Activated CD8-positive, alpha-beta memory T cell treated with anti-CD3 and anti-CD28 coated beads for 24 hours (primary cell): ENCODE measurements at places on chromosomes 6 and 20.

DNA sequence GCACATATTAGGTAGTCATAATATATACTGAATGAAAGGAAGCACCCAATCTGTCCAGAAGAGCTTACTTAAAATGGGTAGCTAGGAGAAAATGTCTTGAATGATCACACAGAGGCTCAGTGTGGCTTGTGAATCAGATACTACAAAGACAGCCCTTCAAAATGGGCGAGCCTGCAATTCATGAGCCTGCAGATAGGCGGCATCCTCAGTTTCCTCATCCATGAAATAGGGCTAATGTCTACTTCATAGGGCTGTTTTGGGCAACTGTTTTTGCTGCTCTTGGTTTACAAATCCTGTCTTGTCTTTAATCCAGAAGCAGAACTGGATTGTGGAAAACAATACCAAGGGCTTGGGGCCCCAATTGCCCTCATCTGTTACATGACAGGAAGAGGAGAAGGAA lies 129.3 kb upstream of the KCNK16 start:
- no peak for DNase-seq

GRCh38 chr6:87903323-87903722 lies 144.3 kb upstream of the SPACA1 start:
- no peak for DNase-seq

GRCh38 chr6:54112151-54112650 lies 958 bp downstream of the MLIP start:
- DNase-seq: no peak

DNA sequence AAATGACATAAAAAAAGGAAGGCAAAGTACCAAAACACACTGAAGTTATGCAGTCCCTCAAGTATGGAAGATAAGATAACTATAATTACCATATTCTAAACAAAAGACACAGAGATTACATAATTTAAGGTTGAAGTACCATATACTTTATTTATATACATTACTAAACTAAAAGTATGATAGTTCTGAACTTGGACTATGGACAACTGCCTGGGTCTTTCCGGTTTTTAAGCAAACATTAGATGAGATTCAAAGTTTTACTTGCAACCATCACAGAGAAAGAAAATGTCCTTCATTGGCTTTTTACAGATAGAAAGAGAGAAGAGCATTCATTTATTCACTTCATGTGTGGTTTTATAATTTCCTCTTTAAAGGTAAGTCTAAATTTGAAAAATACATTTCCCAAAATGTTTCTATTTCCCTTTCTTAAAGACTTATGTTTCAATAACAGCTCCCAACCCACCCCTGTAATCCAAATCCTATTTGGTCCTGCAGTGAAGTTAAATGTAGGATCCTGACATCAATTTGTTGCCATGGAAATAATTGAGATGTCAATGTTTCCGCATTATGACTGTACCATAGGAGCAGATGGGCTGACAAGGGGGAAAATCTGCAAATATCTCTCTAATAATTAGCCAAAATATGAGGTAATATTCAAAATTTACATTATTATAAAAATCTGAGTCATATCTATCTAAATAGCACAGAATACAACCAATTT lies 63.7 kb downstream of the PTPRK start:
- no peak for DNase-seq

- DNase-seq: no peak
These were observed 7.3 kb upstream of the DOK5 start for GRCh38 chr20:54468082-54468481.

GRCh38 chr20:36305602-36306551 lies at the start of gene DLGAP4:
TSS of gene DLGAP4 (plus strand) at chr20:36306339. CDS start at chr20:36431718, 125,379 bp downstream.
- peak; percentile 60 for DNase-seq

GRCh38 chr6:137884149-137884909 lies 17.3 kb downstream of the TNFAIP3 start:
- DNase-seq: no peak

DNA sequence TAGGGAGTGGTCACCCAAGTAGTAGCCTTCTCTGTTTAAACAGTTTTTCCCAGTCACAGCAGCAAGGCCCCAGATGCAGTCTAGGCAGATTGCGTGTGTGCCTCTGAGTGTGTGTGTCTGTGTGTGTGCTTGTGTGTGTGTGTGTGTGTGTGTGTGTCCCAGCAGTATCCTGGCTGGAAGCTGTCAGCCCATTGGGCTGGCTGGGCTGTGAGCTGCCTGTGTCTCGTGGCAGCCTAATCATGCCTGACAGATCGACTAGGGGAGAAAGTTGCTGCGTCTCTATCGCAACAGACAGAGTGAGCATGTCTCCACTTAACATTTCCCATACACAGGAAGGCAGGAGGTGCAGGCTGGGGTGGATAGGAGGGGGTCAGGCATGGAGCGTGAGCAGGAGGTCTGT lies 42.9 kb upstream of the LRFN2 start:
- DNase-seq: no peak

- peak; percentile 87 for DNase-seq
These were observed 41.9 kb upstream of the SUPT3H start for GRCh38 chr6:45419571-45420082.

GRCh38 chr6:108302386-108302785 lies 7.5 kb downstream of the AFG1L start:
- DNase-seq: no peak

GRCh38 chr6:142241061-142241460 lies 60.7 kb upstream of the ADGRG6 start:
- DNase-seq: no peak

- DNase-seq: no peak
These were observed at the start of gene IPCEF1 for GRCh38 chr6:154356690-154357089. TSS of gene IPCEF1 (minus strand) at chr6:154356803. CDS start at chr6:154265947, 90,856 bp downstream.
